ENCODE measurements at places on chromosomes 12 and 14.

- no peak for DNase-seq
Measured at GRCh38 chr12:110344657-110345056, 58.9 kb downstream of the ANAPC7 start.

DNA sequence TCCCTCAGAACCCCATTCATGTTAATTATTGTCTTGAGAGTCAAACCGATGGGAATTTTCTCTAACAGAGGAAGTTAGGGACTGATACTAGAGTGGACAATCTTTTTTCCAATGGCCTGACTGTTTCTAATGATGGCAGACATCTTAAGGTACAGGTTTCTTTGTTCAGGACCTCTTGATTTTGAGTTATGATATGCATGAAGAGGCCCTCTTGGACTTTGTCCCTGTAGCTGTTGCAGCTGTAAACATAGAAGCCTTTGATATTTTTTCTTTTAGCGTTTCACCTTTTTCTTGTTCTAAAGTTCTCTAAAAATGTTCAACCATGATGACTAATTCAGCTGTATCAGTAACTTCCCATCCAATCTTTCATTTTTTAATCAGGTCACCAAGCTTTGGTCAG lies 53.0 kb downstream of the LGR5 start:
- DNase-seq: no peak

DNA sequence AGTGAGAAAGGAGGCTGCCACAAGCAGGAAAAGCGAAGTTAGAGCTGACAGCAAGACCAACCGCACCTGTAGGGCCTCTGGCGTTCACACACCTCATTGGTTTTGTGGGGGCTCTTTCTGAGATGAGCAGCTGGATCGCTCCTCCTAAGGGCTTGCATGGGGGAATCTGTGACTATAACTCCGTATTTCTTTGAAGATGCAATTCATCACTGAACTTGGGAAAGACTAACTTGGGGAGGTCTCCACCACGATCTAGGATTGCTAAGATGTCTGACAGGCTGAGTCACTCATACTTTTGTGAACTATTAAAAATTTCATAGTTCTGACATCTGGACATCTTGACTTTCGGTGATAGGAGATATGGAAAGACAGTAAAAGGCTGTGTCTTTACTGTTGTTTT lies 173.6 kb downstream of the ETV6 start:
- no peak for DNase-seq

DNA sequence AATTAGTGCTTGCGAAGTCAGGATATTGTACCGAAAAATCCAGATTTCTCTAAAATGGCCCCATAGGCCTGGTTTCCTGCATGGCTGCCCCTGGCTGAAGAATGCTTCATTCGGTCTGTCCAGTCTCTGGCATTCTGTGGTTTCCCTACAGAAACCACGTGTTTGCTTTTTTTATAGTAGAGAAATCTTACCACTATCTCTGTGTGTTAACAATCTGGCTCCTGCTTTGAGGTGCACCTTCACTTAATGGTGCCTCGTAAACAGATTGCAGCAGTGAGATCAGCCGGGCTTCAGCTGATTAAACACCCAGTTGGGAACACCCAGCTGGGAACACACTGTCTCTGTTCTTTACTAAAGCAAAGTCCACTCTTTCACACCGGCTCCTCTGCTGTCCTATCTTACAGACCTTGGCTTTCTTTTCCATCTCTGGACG lies 6.7 kb upstream of the DNAAF2 start:
- DNase-seq: no peak

GRCh38 chr14:100109594-100109955 lies 44.4 kb downstream of the EVL start:
- no peak for DNase-seq
